ENCODE measurements at places on chromosomes 13 and 19.
A peak's percentile ranks its signal among the peaks of the same experiment; 100 is the strongest.

DNA sequence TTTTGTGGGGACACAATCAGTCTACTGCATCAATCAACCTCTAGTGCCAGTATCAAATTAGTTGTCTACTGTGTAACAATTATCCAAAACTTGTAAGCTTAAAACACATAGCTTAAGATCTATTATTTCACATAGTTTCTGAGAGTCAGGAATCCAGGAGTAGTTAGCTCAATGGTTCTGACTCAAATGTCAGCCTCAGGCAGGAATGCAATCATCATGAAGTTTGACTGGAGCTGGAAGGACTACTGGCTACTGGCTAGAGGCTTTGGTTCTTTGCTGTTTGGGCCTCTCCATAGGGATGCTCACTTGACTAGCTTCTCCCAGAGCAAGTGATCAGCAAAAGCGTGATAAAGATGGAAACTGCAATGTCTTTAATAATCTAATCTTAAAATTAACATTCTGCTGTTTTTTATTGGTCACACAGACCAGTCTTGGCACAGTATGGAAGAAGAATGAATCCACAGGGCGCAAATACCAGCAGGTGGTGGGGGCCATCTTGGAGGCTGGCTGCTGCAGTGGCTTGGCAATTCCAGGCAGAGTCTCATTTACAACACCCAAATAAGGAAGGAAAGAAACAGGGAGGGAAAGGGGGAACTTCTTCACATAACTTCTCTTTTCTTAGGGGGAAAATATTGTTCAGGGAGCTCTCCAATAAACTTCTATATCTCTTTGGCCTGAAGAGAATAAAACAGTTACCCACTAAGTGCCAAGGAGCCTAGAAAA, 15.7 kb downstream of the CAB39L start:
- no peak for DNase-seq
- H3K36me3 ChIP-seq, result no peaks in the 10 kb centered on the region
- no peaks in the 10 kb centered on the region for H3K27me3 ChIP-seq
- H3K4me1 ChIP-seq, result peaks cover 5% of the 10 kb centered on the region
- H3K27ac ChIP-seq, result no peak overlapping the region

DNA sequence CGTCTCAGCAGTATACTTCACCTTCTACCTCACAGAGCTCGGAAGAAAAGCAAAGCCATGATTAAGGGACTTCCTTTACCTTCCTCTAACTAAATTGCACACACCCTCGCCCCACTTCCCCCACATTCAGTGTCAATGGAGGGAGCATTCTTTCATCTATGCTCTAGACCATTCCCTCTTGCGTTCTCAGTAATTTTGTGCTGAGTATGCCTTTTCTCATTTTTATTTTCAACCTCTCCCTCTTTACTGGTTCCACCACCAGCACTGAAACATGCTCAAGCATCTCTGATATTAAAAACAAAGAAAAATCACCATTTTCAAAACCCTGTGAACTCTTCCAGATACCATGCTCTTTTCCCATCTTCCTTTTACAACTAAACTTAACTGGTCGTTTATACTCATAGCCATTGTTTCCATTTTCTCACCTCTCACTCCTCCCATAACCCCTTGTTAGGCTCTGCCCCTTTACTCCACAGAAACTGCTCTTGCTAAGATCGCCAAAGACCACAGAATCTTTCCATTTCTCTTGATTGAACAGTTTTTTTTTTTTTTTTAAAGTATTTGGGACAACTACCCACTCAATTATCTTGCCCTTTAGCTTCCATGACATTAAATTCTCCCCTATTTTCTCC, 32.4 kb downstream of the SERPINE3 start:
- no peaks in the 10 kb centered on the region for H3K27me3 ChIP-seq
- H3K4me1 ChIP-seq, result no peaks in the 10 kb centered on the region
- H3K36me3 ChIP-seq, result peaks cover 33% of the 10 kb centered on the region
- no peak overlapping the region for H3K27ac ChIP-seq
- H3K4me3 ChIP-seq, result no peak overlapping the region

DNA sequence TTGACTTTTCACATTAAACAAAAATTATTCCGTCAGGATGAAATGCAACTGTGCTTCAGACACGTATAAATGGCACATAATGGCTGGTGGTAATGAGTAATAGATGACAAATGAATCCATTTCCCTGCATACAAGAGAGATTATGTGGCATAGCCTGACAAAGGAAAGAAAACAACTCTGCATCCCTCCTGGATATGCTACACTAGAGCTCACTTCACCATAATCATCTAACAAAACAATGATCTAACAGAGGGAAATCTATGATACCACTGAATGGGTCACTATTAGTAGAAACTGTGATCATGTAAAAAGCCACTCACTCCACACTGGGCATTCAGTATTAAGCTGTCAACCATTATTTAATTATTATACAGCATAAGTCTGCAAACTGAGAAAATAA, 1498.4 kb downstream of the EFNB2 start:
- H3K27ac ChIP-seq, result no peak overlapping the region
- H3K4me1 ChIP-seq, result peaks cover 22% of the 10 kb centered on the region
- H3K27me3 ChIP-seq, result no peaks in the 10 kb centered on the region
- no peak for DNase-seq
- H3K36me3 ChIP-seq, result peaks cover 12% of the 10 kb centered on the region

DNA sequence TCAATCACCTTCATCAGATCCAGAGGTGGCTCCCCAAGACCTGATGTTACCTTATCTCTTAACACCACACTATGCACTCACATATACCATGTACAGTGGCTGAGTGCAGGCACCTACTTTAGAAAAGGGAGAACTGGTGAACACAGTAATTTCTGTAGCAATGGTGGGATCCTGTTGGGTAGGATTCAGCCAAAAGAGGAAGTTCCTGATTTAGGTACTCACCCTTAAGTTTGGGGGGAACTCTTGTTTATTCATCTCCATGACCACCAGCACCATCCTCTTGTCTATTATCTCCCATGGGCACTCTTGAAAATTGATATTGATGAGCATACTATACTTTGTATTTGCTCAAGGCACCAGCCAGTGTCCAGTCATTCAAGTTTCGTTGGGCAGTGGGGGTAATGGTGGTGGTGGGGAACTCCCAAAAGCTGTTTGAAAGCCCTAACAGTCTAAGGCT, 324.4 kb downstream of the LMO7 start:
- no peak overlapping the region for H3K27ac ChIP-seq
- H3K36me3 ChIP-seq, result no peaks in the 10 kb centered on the region
- H3K27me3 ChIP-seq, result no peaks in the 10 kb centered on the region
- H3K4me3 ChIP-seq, result no peak overlapping the region
- peaks cover 13% of the 10 kb centered on the region for H3K4me1 ChIP-seq

DNA sequence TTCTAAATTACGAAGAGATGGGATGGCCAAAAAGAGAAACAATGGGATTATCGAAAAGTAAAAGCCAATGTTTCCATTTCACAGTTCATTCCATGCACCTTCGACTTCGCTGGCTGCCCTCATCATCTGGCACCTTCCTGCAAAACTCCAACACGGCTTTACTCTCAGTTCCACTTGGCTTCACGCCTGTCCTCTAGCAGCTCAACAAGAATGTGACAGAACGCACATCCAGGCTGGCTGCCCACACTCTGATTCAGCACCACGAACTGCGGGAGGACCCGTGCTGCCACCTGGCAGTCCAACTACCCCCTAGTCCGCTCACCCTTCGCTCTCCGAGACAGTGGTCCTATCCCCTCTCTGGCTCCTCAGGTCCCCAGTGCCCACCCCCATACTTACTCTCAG, 11.7 kb downstream of the ATP7B start:
- no peak overlapping the region for H3K4me3 ChIP-seq
- DNase-seq, result no peak
- no peaks in the 10 kb centered on the region for H3K27me3 ChIP-seq
- H3K4me1 ChIP-seq, result peaks cover 68% of the 10 kb centered on the region
- H3K36me3 ChIP-seq, result no peaks in the 10 kb centered on the region

- H3K4me1 ChIP-seq, result no peaks in the 10 kb centered on the region
- H3K27ac ChIP-seq, result no peak overlapping the region
- H3K27me3 ChIP-seq, result no peaks in the 10 kb centered on the region
- H3K36me3 ChIP-seq, result peaks cover 26% of the 10 kb centered on the region
- DNase-seq, result no peak
Observed at GRCh38 chr13:60112771-60113170, 51.0 kb downstream of the DIAPH3 start.

- peak overlapping the region; percentile 92 for H3K4me3 ChIP-seq
- H3K4me1 ChIP-seq, result peaks cover 54% of the 10 kb centered on the region
- no peak for DNase-seq
- H3K27ac ChIP-seq, result peak overlapping the region; percentile 71
- H3K27me3 ChIP-seq, result no peaks in the 10 kb centered on the region
- H3K36me3 ChIP-seq, result peaks cover 13% of the 10 kb centered on the region
Observed at GRCh38 chr19:46347985-46348384, 1.1 kb downstream of the PPP5C start.

- H3K27me3 ChIP-seq, result no peaks in the 10 kb centered on the region
- DNase-seq, result peak; percentile 22
- 0 out of 2 replicates have a peak overlapping the region, but pooled peaks have one; percentile 50 for H3K27ac ChIP-seq
- H3K36me3 ChIP-seq, result peaks cover 10% of the 10 kb centered on the region
Observed at GRCh38 chr13:38763446-38764381, 76.8 kb downstream of the FREM2 start.

DNA sequence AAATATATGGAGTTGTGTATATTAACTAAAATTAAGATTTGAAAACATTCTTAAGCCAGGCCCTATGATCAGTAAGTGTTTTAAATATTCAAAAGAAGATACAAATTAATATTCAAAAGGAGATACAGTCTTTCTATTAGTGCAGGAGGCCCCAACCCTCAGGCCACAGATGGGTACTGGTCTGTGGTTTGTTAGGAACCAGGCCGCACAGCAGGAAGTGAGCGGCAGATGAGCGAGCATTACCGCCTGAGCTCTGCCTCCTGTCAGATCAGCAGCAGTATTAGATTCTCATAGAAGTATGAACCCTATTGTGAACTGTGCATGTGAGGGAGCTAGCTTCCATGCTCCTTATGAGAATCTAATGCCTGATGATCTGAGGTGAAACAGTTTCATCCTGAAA, 232.9 kb downstream of the FOXO1 start:
- peaks cover 8% of the 10 kb centered on the region for H3K4me1 ChIP-seq
- no peak for DNase-seq
- no peak overlapping the region for H3K4me3 ChIP-seq
- peaks cover 8% of the 10 kb centered on the region for H3K36me3 ChIP-seq

- H3K4me1 ChIP-seq, result peaks cover 6% of the 10 kb centered on the region
- H3K27me3 ChIP-seq, result no peaks in the 10 kb centered on the region
- no peak for DNase-seq
- H3K4me3 ChIP-seq, result no peak overlapping the region
Observed at GRCh38 chr19:35973487-35973886, 21.5 kb upstream of the SDHAF1 start.

GRCh38 chr19:4510435-4511255, 7.6 kb downstream of the PLIN4 start:
- DNase-seq, result no peak
- H3K27me3 ChIP-seq, result peaks cover 82% of the 10 kb centered on the region
- no peaks in the 10 kb centered on the region for H3K4me1 ChIP-seq
- peaks cover 6% of the 10 kb centered on the region for H3K36me3 ChIP-seq
- no peak overlapping the region for H3K27ac ChIP-seq

- peaks cover 14% of the 10 kb centered on the region for H3K27me3 ChIP-seq
- peaks cover 2% of the 10 kb centered on the region for H3K4me1 ChIP-seq
- peak; percentile 82 for DNase-seq
- H3K36me3 ChIP-seq, result no peaks in the 10 kb centered on the region
- H3K4me3 ChIP-seq, result no peak overlapping the region
Observed at GRCh38 chr19:41753159-41753558, 2.2 kb upstream of the CEACAM6 start.

DNA sequence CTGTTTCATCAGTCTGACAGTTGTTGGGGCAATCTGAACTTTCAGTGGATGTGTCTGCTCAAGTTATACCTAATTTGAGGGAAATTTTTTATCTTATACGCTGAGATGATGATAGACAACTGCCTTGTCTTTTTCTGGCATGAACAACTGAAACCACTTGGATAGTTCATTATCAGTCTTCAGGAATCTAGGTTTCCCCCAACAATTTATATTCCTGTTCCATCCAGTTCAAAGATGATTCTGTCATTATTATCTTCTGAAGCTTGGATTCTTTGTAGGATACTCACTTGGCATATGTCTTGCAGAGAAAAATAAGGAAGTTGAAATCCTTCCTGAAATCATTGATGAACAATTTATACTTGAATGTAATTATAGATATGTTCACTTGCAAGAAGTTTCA, 193.7 kb downstream of the LMO7 start:
- DNase-seq, result no peak
- no peak overlapping the region for H3K27ac ChIP-seq

DNA sequence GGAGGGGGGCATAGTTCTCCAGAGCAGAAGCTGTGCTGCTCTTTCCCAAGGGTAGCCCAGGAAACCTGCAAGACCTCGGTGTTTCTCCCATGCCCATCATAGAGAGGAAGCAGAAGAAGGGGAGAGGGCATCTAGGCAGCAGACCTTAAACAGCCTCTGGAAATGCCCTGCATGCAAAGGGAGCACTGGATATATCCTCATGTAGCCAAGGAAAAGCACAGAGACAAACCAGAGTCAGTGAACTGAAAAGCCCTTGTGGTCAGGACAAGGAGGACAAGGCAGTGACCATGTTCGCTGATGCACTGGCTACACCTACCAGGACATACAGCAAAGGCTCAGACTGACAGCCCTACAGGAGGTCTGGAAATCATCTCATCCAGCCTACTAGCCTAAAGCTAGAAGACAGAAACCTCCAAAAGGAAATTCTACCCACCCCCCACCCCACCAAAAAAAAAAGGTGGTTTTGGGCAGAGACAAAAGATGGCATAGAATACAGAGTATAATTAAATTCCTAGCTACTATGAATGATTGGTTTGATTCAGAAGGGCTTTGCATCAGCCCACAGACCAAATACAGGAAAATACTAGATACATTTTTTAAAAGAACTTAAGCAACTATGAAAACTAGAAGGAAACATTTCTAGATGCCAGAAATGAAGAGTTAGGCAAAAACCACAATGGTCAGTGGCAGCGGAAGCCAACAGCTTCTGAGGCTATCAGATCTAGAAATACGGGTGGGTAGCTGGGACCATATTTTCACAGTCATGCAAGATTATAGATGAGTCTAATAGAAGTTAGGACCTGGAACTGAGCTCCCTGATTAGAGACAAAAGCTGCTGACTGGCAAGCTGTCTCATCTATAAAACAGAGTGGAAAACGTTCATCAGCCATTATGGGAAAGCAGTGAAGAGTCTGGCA, 4.4 kb upstream of the TBC1D4 start:
- no peak overlapping the region for H3K27ac ChIP-seq
- peaks cover 21% of the 10 kb centered on the region for H3K4me1 ChIP-seq
- H3K4me3 ChIP-seq, result no peak overlapping the region
- H3K36me3 ChIP-seq, result no peaks in the 10 kb centered on the region
- no peaks in the 10 kb centered on the region for H3K27me3 ChIP-seq

- no peak for DNase-seq
- no peak overlapping the region for H3K27ac ChIP-seq
- H3K4me1 ChIP-seq, result no peaks in the 10 kb centered on the region
- H3K27me3 ChIP-seq, result no peaks in the 10 kb centered on the region
Observed at GRCh38 chr19:1634242-1634937, 18.0 kb downstream of the TCF3 start.
